ENCODE measurements at places on chromosomes 11 and 22.

DNA sequence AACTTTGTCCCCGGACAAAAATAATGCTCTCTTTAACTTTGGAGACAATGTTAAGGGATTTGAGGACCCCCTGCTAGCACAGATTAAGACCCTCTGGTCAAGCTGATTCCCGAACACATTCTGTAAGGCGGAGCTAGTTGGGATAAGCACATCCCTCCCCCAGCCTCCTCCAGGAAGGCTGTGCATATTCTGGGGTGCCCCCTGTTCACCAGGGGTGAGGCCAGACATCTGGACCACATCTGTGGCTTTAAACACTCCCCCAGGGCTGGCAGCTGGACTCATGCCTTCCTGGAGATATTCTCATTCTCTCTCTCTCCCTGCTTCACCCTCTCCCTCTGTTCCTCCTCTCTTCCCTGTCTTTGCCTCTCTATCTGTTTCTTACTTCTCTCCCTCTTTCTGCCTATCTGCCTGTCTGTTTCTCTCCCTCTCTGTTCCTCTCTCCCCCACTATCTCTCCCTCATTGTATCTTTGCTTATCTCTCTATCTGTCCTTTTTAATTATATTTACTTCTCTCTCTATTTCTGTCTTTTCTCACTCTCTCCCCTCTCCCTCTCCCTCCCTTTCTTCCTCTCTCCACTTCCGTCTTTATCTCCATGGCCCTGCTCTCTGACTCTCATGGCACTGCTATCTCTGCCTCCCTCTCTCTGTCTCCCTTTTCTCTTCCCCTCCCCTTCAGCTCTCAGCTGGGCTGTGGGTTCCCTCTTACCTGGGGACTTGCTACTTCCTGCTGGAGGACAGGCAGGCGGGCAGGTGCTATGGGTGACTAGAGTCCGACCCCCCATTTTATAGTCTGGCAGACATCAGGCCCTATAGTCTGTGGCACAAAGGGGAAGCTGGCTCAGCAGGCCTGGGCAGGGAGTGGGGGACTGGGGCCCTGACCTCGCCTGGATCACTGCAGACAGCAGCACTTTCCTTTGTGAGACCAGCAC is at the start of gene CRYBB1:
Gene CRYBB1, minus strand, starts transcription at position 757 of the 929 bp plus-strand sequence. CDS start 1,708 bp downstream, outside the sequence.
- no peak for DNase-seq

GRCh38 chr11:10909141-10909883 is 51.5 kb upstream of the ZBED5 start:
- DNase-seq = no peak

- no peak for DNase-seq
Measured at GRCh38 chr11:60840470-60841430, 1.2 kb upstream of the CCDC86 start.

DNA sequence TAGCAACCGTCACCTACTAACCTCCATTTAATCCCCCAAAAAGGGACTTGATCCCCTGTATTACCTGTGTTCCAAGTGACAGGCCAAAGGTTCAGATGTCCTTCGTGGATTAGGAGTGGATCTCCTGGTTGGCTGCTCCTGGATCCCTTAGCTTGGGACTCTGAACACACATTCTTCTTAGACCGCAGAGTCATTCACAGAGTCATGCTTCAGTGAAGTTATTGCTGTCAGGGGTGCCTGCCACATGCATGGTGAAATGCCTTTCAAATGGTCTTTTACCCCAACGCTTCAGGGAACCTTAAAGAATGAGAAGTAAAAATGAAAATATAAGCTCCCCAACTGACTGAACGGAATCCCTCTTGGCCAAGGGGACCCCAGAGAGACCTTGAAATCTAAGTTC is 49.1 kb downstream of the ADAMTS8 start:
- DNase-seq = no peak

GRCh38 chr11:34476849-34477248 is 36.7 kb downstream of the ELF5 start:
- no peak for DNase-seq

- DNase-seq = no peak
Measured at GRCh38 chr22:46326066-46326680, 9.3 kb upstream of the TRMU start.
